ENCODE measurements at places on chromosomes 1 and 21.

DNA sequence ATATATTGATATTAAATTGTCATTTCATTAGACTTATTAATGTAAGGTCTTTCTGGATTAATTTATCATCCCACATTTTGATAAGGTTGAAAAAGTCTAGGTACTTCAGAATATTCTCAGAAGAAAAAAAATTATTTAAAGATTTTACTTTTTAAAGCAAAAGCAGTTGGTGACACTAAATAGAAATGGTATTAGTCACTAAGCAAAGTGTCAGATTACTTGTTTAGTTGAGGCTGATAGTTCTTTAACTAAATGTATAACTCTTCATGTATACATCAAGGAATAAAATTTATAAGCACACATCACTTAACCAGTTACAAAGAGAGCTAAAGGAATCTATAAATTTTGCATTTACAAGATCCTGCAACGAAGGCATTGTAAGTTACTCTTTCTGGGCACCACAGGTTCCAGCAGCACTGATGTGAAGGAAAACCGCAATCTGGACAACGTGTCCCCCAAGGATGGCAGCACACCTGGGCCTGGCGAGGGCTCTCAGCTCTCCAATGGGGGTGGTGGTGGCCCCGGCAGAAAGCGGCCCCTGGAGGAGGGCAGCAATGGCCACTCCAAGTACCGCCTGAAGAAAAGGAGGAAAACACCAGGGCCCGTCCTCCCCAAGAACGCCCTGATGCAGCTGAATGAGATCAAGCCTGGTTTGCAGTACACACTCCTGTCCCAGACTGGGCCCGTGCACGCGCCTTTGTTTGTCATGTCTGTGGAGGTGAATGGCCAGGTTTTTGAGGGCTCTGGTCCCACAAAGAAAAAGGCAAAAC, 101.1 kb downstream of the ADARB1 start:
- DNase-seq = no peak

DNA sequence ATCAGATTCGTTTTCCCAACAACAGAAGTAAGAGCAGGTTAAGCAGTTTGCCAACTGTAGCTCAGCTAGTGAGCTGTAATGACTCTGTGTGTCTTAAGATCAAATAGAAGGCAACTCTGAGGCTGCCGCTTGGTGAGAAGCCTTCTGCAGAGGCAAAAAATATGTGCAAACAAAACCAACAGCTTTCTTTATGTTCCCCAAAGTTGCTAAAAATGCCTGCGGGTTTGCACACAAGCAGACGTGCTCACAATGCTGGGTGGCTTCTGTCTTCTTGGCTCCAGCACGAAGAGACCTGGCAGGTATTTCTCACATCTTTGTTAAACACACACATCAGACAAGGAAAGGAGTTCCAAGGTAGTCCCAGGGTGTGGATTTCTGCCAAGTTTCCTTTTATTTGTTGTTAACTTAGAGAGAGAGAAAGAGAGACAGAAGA, 158.9 kb upstream of the JUN start:
- DNase-seq = peak; percentile 15

DNA sequence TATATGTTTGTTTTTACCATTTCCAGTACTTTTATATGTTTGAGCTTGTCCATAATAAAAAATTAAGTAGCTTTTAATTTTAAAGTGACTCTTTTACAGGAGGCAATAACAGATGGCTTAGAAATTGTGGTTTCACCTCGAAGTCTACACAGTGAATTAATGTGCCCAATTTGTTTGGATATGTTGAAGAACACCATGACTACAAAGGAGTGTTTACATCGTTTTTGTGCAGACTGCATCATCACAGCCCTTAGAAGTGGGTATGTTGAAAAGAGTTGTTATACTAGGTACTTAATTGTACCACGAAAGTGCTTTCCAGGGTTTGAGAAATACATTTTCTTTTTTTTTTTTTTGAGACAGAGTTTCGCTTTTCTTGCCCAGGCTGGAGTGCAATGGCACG, 46.1 kb downstream of the RNF2 start:
- no peak for DNase-seq

DNA sequence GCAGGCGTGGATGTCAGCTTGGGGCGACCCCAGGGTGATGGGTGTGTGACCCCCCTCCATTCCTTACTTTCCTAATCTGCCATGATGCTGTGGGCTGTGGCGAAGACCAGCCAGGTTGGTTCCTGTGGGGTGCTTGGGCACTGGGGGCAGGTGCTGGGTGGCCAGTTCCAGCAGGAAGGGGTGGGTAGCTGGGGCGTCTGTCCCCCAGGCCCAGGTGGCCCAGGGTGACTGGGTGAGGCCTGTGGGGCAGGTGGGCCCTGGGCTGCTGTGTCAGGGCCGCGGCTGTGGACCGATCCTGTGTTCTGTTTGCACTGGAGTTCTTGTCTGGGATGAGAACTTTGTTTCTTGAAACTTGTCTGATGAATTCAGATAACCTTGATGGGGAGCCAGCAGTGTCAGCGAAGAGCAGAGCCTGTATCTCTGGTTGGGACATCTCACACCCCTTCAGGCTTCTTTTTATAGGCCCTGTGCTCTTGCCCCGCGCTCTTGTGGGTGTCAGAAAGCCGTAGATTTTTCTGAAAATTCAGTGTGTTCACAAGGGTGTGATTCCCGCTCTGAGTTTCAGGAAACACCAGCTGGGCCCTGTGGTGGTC, 3.7 kb downstream of the PRKCZ start:
- DNase-seq = no peak

- no peak for DNase-seq
Observed at GRCh38 chr21:14889080-14889810, 175.6 kb downstream of the NRIP1 start.

DNA sequence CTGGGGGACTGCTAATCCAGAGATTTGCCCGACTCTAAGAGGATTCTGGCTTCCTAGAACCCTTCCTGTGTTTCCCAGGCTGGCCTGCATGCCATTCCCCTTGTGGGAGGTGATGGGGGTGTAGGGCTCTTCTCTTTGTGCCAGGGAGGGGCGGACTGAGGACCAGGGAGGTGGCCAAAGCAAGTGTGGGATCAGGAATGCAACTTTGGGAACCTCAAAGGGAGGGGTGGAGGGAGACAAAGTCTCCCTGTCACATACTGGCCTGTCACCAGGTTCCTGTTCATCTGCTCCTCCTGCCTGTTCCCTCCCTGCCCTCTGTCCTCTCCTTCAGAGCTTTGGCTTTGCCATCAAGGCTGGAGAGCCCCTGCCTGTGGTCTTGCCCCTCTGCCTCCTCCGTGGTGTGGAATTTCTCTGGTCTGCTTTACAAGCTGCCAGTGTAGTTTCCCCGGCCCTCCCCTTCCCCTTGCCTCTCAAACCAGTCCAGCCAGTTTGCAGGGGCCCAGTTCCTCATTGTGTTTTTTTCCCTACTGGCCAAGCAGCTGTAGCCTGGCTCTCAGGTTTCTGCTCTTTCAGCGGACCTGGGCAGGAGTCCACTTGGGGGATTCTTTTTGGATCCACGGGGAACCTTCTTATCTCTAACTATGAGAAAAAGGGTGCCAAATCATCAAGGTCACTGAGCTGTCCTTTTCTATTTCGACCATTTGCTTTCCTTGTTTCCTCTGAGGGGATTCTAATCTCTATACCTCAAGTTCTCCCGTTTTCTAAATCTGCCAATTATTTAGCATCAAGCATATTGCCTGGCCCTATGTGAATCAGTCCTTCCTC, 1.8 kb downstream of the CGN start:
- DNase-seq = no peak

DNA sequence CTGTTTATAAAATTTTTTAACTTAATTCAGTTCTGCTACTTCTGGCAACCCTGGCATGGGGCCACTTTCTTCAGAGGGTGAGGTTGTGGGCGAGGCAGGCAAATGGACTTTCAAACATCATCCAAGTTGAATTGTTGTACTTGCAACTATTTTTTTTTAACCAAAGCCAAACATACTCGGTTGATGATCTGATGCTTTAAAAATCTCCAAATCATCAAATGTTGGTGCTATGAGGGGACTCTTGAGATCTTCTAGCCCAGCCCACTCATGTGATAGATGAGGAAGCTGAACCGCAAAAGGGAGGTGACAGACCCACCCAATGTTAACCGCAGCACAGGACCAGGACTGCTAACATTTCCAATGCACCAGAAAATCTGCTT, 6.7 kb downstream of the SLC1A7 start:
- peak; percentile 41 for DNase-seq

DNA sequence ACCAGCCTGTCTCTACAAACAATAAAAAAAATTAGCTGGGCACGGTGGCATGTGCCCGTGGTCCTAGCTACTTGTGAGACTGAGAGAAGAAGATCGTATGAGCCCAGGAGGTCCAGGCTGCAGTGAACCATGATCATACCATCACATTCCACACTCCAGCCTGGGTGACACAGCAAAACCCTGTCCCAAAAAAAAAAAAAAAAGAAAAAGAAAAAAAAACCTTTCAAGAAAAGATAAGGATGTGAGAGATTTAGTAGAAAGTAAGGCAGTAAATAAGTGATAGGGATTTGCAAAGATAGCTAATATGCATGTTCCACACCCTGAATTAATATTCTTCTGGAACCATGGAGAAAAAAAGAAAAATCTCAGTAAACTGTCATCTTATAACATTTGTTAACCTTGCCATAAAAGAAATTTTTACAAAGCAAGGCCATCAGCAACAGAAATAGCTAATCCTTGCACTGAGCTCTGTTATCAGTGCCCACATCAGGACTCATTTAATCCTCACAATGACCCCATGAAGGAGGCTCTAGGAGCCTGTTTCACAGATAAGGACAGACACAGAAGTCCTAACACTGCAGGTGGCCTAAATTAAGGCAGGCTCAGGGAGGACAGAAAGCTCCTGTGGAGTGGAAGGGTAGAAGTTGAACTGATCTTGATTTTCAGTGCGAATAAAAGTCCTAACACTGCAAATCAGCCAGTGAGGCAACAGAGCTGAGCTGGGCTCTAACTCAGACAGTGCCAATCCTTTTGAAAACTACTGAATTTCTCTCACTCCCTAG, 7.6 kb downstream of the GNB1 start:
- no peak for DNase-seq

GRCh38 chr1:91864017-91864700, 21.8 kb downstream of the TGFBR3 start:
- no peak for DNase-seq

GRCh38 chr1:109138358-109138757, 24.4 kb downstream of the ELAPOR1 start:
- DNase-seq = no peak

- no peak for DNase-seq
Observed at GRCh38 chr1:15760520-15761211, 2.1 kb downstream of the FBLIM1 start.

DNA sequence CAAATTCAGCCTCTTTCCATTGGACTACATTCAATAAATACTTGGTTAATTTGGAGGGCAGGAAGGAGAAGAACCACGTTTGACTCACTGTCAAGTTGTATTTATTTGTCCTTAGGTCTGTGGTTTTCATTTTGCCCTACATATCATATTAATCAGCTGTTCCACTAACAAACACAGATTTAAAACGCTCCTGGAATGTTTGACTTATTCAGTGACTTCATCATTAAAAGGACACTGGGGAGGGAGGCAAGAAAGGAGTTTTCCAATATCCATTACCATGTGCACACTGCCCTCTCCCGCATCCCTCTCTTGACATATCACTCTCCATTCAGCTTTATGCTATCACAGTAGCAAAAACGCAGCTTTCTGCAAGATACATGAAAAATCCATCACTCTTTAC, 98.2 kb upstream of the C1orf87 start:
- DNase-seq = no peak

DNA sequence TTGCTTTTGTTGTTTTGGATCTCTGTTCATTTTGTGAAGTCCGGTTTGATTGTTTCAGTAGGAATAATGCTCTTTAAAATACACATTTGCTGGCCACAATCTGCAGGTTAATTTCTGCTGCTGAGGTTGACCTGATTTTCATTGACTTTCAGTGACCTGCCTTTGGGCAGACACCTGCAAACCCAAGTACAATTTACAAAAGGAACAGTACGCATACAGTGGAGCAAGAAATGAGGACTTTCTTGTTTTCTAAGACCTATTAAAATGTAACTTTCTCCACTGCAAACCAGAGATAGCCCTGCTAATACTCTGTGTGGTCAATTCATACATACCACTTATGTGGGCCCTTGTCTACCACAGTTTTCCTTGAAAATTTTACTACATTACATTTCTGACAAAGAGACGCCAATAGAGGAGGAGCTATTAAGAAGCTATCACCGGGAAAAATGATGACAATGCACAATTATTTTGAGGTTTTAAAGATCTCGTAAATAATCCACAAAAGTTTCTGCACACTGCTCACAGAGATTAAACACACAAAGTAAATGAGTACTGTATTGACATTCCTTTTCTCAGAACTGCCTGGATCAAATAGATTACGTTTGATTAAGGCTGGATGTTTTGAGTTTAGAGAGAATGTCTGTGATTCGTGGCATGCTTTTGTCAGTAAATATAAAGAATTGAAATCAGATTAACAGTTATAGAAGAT, 141.9 kb downstream of the SDCCAG8 start:
- DNase-seq = no peak

- DNase-seq = no peak
Observed at GRCh38 chr21:41615613-41616012, 107.7 kb upstream of the TMPRSS2 start.

- no peak for DNase-seq
Observed at GRCh38 chr1:203456577-203456976, 19.0 kb upstream of the PRELP start.

DNA sequence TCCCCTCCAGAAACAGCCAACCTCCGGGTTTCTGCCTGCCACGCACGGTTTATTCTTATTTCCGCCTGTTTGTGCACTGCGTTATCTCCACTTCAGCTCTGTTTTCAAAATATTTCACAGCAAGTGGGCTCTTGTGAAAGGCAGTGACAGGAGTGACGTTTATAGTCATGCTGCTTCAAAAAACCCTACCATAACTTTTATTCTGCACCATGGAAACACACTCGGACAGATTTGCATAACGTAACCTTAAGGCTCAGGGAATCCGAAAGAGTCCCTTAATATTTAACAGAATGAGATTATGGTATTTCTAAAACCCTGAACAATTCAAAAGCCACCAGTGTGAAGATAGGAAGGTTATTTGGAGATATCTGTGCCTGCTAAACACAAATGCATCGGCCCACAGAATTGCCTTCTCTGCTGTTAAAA, 782 bp upstream of the SDE2 start:
- DNase-seq = peak; percentile 81

GRCh38 chr1:186187601-186188000, 187.5 kb downstream of the TPR start:
- no peak for DNase-seq

- DNase-seq = no peak
Observed at GRCh38 chr1:12556368-12556930, 61.6 kb downstream of the DHRS3 start.
